ENCODE measurements at places on chromosomes 5 and 9.

DNA sequence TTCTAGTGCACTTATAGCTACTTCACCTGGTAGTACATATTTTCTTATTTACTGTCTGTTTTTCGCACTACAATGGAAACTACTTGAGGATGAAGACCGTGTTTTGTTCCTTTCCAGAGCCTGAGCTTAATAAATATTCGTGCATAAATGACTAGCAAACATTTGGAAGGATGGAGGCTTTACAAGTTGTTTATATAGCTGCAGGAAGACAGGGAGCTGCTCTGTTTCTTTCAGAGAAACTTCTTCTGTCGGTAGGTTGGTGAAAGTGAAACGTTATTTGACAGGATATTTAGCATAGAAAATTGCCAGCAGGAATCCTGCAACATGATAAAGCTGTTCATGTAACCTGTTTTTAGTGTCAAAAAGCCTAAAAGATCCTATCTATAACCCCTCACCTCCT lies 210.6 kb downstream of the PCSK5 start:
- no peak for DNase-seq

- no peak for DNase-seq
Observed at GRCh38 chr5:150143350-150144245, 12.0 kb downstream of the PDGFRB start.

DNA sequence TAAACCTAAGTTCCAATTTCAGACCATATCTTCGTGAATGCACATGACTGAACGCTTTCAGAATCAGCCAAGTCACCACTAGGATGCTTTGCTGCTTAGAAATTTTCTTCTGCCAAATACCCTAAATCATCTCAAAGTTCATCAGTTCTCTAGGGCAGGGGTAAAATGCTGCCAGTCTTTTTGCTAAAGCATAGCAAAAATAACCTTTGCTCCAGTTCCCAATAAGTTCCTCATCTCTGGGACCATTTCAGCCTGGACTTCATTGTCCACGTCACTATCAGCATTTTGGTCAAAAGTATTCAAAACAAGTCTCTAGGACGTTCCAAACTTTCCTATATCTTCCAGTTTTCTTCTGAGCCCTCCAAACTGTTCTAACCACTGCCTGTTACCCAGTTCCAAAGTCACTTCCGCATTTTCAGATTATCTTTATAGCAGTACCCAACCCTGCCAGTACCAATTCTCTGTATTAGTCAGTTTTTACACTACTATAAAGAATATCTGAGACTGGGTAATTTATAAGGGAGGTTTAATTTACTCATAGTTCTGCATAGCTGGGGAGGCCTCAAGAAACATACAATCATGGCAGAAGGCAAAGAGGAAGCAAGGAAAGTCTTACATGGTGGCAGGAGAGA lies 74.8 kb downstream of the NR3C1 start:
- DNase-seq, result no peak

GRCh38 chr9:87381746-87382145 lies 115.9 kb upstream of the DAPK1 start:
- no peak for DNase-seq

DNA sequence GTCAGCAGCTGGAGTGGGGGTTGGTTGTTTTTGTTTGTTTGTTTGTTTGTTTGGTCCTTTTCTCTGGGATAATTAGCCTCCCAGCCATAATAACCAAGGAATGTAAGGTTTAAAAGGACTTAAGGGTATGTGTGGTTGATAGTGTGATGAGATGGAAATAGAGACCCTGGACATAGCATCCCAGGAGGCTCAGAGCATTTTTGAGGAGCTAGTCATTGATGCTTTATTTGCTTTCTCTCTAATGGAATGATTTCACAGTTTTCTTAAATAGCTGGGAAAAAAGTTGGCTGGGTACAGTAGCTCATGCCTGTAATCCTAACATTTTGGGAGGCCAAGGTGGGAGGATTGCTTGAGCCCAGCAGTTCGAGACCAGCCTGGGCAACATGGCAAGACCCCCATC lies 45.1 kb downstream of the TTC1 start:
- no peak for DNase-seq

Measured in activated T-cell treated with anti-CD3 and anti-CD28 coated beads, Interleukin-2, amount 50 U/mL, for 48 hours (primary cell).